GM18507 (cell line): ENCODE measurements at places on chromosomes 6 and 20.

DNA sequence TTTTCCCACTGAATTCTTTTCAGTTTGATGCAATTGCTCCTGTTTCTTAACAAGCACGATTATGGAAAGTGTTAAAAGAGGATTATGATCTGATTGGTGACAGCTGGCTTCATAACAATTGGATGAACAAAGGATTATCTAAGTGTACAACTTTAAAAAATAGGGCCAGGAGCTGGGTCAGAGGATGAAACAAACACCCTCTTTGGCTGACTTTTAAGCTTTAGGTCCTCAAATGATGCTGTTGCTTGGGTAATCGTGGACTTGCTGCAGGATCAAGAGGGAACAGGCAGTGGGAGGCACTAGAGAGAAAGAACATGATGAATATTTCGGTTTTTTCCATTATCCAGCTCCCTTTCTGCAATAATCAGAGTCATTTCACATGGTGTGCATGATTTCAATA is 35.5 kb upstream of the TMX4 start:
- no peak for DNase-seq

DNA sequence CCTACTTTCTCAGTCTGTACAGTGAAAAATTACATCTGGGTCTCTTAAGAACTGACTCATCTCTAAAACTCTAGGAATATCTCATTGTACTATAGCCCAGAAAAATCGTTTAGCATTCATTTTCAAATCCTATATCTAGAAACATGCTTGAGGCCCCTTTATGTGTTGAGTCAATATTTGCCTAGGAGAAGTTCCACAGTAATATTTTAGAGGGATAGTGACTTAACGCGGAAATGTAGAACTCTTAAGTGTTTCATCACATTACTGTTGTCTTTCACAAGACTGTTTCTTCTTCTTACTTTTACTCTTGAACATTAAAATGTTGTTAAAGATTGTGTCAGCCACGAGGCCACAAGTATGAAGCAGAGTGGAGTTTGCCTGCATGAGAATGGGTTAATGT is 23.0 kb upstream of the MYLIP start:
- DNase-seq: no peak

GRCh38 chr6:143251288-143251687 is 190.6 kb downstream of the AIG1 start:
- DNase-seq: no peak

DNA sequence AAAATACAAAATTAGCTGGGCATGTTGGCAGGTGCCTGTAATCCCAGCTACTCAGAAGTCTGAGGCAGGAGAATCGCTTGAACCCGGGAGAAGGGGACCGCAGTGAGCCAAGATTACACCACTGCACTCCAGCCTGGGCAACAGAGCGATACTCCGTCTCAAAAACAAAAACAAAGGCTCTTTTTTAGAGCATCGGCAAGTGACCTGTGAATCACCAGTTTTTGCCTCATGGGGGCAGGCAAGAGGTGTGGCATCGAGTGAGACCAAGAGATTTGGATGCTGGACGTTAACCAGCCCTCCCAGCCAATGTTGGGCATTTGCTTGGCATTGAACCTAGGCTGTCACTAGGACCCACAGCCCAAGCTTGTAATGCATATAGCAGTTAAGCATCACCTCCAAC is 14.6 kb upstream of the CDK5RAP1 start:
- DNase-seq: no peak

DNA sequence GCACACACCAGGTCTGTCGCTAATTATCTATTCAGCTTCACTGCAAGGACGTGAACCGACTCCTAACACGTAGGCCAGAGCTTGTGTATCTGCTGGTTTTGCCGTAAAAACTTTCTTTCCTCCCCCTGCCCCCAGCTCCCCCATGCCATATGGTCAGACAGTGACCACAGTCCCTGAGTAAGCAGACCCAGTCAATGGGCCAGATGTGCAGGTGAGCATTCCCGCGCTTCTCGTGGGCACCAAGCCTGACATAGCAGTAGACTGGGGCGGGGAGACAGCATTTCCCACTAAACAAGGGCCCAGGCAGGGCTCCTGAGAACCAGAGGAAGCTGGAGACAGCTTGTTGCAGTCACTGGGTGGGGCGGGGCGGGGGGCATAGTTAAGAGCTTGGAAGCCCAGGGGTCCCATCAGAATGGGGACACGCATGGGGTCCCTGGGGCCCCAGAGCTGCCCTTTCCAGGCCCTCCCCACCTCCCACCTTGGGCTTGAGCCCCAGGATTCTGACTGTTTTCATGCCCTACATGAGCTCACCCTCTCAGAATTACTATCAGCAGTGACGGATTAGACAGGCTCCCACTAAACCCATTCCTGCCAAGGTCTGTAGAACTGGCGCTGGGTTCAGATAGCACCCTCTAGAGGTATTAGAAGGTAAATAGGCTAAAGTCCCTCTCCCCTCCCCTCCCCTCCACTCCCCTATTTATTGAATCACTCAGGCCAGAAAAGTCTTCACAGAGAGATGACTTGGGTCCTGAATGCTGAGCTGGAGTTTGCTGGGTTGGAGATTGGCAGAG is 51.8 kb downstream of the CDH26 start:
- DNase-seq: no peak

DNA sequence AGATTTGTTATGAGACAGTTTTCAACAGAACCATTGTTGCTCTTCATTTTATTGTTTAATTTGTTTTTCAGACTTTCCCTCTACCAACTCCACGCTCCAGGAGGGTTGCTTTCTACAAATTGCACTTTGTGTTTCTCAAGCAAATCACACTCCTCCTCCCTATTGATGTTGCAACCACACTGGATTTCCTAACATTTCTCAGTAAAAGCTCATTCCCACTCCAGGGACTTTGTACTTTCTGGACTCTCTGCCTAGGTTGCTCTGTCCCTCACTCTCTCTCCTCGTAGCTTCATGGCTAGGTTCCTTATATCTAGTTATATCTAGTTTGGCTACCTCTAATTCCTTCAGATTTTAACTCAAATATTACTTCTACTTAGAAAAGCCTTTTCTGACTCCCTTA is 20.3 kb downstream of the PGK2 start:
- DNase-seq: no peak

DNA sequence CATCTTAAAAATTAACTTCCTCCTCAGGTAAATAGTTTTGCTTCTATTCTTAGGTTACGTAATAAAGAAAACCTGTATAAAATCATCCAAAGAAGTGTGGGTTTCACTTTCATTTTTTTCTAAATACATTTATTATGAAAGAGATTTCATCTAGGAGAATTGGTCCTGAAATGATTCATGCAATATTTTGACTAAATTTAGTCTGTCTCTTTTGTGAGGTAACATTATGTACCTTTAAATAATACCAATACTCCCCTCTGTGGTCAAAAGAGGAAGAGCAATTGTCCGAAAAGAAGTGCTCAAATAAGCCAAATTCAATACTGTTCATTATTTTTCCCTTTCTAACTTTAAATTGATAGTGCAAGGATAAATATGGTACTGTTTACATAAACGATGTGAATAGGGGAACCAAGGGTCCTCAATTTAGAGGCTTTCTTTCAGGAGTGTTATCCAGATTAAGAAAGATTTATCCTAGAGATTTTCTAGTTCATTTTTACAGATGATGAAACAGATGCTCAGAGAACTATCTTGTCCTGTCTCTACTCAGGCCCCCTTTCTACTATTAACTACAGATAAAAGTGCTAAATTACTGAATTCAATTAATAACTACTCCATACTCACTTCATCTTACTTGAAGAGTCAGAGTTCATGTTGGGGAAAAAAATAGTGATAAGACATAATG is 26.2 kb downstream of the CYP39A1 start:
- DNase-seq: no peak

- no peak for DNase-seq
Observed at GRCh38 chr20:61520076-61520892, 268.2 kb downstream of the CDH4 start.
